ENCODE measurements at places on chromosomes 2 and 18.

DNA sequence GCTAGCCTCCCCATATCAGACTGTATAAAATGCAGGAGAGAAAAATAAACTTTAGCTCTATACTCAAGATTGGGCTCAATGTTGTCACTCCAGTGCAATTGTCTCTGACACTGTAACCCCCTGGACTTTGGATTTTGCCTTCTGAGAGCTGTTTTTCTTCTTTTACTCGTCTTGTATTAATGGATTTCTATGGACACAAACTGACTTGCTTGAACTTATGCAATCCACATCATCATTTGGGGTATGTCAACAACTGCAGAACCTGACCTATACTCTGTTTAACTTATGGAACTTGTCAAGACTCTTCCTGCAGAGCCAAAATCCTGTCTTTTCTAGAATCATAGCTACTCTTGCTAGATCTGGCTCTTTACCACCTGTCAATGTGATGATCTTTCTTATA, 257.8 kb upstream of the DCC start:
- no peak for DNase-seq

GRCh38 chr2:105795575-105795934, 50.8 kb downstream of the NCK2 start:
- DNase-seq: no peak

DNA sequence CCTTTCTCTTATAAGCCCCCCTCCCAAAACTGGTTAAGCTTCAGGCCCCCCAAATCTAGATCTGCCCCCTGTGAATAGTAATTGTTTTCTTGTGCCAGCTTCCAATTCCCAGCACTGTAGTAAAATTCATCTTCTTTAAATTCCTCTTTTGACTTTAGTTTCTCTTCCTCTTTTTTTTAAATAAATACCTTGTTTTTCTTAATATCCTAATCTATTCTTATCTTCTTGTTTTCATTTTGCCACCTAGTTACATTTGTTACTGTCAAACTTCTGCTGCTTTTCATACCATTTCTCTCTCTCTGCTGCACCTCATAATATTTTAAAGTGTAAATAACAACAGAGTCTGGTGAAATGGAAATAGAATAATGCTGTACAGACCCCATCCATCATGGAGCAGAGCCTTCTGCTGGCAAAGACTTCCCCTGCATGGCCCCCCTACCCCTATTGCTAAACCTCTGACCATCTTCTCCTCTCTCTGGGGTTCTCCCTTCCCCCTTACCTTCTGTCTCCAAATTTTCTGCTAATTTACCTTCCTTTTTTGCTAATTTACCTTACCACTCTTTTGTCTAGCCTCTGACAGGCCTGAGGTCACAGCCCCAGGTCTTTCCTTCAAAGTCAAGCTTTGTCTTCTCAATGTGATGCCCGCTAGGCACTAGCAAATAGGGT, 94.9 kb upstream of the PAPOLG start:
- no peak for DNase-seq

GRCh38 chr18:79458131-79458838, 62.6 kb downstream of the NFATC1 start:
- DNase-seq: peak; percentile 87

- DNase-seq: no peak
Measured at GRCh38 chr18:21968338-21968737, 201.1 kb upstream of the GATA6 start.
